Kidney (tissue), 22 donors: ENCODE measurements at places on chromosomes 7 and 10. TPM values are rescaled to one million over a fixed set of nuclear protein-coding genes. Genes with fewer than 3 reads are reported as not detected.

- DNase-seq: no peak
These were observed 212.2 kb downstream of the CHRM2 start for GRCh38 chr7:137080516-137081203.

- peak; percentile 86 for DNase-seq
These were observed 2.8 kb downstream of the ASIC3 start for GRCh38 chr7:151051108-151051507.

Gene VSTM2A
- polyA plus RNA-seq: not detected

- peak; percentile 22 for DNase-seq
These were observed 36.2 kb downstream of the HERPUD2 start for GRCh38 chr7:35658606-35659201.

Gene DKK1
- polyA plus RNA-seq: not detected
